ENCODE measurements at places on chromosomes 3 and 15. TPM values are rescaled to one million over a fixed set of nuclear protein-coding genes. Genes with fewer than 3 reads are reported as not detected.

- DNase-seq: no peak
These were observed 14.7 kb downstream of the TM2D3 start for GRCh38 chr15:101637516-101637915.

GRCh38 chr15:39153058-39153714, 427.7 kb upstream of the THBS1 start:
- DNase-seq: no peak

GRCh38 chr3:110989446-110989845, 82.2 kb upstream of the NECTIN3 start:
- DNase-seq: no peak

GRCh38 chr3:156300929-156301840, 180.8 kb downstream of the KCNAB1 start:
- DNase-seq: no peak

DNA sequence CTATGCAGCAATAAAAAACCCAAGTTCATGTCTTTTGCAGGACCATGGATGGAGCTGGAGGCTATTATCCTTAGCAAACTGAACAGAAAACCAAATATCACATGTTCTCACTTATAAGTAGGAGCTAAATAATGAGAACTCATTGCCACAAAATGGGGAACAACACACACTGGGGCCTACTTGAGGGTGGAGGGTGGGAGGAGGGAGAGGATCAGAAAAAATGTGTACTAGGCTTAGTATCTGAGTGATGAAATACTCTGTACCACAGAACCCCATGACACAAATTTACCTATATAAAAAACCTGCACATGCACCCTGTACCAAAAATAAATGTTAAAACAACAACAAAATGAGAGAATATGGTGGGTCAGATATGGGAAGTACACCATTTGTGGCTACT, 49.6 kb upstream of the AADACL2 start:
- DNase-seq: no peak

DNA sequence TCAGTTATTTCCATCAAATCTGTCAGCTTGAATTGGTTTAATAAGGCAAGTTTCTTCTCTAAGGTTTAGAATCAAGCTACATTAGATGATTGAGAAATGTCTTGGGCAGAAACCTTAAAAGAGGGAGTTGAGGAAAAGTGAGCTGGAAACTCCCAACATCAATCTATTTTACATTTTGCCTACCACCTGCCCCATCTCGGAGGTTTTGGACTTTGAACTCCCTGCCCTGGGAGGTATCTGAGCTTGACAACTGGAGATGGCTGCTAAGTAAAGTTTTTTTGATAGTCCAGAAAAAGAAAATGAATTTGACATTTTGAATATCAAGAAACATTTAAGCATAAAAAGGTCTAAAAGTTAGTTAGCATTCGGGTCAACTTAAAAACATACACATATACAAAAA, 234.2 kb downstream of the NFKBIZ start:
- DNase-seq: no peak

DNA sequence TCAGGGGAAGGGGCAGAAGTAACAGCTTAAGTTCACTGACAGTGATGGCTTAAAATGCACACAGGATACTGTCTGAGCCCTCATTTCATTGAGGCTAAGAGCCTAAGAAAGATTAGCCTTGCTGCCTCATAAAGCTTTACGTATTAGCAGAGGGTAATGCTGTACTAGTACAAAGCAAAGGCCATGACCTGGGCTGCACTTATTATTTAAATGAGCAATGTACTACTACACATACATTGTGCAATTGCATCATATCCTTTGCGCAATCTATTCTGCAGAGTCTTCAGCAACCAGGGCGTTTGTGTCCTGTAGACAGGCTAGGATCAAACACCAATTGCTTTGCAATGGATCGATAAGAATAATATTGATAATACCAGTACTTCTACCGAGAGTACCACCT, 221.8 kb downstream of the TPRG1 start:
- DNase-seq: no peak

KBTBD12 gene
- 3.7 TPM for polyA plus RNA-seq

Data from pancreas (tissue), 10 donors.